ENCODE measurements at places on chromosomes 1 and 21. TPM values are rescaled to one million over a fixed set of nuclear protein-coding genes. Genes with fewer than 3 reads are reported as not detected.

DNA sequence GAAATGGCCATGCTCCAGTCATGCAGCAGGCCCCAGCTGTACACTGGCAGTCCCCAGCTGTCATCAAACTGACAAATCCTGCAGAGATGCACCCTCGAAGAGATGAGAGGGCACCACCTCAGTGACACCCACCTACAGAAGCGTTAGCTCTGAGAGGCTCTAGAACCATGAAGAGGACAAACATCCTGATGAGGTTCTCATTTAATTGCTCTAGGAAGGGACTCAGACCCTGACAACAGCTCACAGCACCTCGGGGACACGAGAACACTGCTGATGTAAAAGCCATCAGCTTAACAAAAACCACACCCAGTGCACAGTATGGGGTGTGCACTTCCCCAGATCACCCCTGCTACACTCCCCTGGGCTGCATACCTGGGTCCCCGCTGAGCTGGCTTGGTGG lies 3.4 kb downstream of the ZNF496 start:
- DNase-seq: no peak

DNA sequence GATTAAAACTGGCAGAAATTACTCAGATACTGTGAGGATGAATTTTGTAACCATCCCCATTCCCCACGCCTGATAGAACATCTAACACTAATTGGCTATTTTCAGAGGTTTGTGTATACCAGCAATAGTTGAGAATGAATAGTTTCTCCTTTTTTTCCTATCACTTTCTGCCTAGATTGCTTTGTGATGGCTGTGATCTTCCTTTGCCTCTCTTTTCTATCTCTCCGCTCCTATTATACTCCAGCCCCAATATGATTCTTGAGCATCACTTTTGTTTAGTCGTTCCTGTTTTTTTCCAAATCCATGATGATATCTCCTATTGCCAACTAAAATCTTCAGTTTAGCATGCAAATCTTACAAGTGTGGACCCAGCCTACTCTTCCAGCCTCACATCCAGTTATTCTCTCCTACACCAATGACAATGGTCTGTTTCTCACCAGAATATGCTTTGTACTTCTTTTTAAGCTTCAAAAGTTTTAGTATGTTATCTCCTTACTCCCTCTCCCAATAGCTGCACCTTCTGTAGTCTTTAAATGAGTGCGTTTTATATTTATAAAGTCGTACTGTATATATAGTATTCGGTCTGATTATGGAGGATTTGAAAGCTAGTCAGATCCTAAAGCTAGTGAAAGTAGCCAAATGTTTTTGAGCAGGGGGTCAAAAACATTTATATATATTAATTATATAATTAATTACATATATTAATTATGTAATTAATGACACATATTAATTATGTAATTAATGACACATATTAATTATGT lies 25.2 kb downstream of the MAGI3 start:
- DNase-seq: no peak

GRCh38 chr1:227136210-227136820 lies 182.0 kb downstream of the CDC42BPA start:
- DNase-seq: no peak

DNA sequence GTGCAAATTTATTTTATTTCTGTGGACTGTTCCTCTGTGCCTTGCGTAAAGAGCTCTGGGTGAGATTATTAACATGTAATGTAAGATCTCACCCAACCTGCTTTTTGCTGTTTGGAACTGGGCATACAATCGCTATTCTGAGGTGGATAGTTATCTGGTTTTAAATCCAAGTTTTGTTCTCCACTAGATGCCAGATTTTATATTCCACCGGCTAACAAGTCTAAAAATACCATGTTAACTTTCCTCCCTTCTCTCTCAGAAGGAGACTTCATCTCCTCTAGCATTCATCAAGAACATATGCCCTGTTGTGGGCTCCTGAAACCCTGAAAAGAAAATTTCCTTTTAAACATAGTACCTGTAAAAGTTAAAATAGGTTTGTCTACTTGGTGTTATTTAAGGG lies 56.4 kb downstream of the C1orf21 start:
- no peak for DNase-seq

GRCh38 chr1:77100875-77101274 lies 118.4 kb downstream of the PIGK start:
- no peak for DNase-seq

DNA sequence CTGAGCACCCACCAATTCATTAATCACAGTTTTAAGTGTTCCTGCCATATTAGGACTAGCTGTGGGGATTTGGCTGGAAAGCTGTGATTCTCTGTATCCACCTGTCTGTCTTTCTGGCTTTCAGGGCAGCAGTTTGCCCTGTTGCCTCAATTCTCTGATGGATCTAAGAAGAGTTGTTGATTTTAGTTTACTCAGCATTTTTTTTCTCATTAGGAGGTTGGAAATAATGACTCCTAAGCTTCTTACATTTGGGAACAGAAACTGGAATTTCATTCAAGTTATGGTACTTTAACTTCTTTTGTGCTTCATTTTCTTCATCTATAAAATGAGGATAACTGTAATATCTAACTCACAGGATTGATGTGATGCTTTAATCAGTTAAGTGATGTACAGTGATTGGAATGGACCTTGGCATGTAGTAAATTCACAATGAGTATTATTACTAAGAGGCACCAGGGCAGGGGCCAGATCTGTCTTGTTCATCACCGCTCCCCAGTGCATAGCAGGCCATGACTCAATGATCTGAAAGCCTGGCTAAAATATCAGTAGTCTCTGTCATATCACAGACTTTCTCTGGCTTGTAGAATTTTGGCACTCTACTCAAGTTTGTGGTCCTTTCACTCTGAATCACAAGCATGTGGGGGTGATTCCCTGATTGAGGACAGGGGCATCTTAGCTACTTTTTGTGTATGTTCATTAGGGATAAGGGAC lies 51.4 kb upstream of the GREM2 start:
- DNase-seq: no peak

DNA sequence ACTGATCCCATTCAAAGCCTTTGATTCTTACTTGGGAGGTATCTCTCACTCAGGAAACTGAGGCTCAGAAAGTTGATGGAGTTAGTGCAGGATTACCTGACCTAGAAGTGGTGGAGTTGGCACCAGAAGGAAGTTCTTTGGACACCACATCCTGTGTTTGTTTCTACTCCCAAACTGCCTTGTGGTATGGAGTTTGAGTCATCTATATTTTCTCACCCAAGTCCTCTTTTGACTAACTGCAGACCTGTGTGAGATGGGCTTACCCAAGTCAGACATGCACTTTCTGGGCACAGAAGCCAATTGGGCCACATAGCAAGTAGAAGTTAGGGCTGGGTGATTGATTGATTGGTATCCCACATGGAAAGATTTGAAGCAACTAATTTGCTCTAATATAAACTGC lies 36.1 kb downstream of the FGGY start:
- DNase-seq: no peak

DNA sequence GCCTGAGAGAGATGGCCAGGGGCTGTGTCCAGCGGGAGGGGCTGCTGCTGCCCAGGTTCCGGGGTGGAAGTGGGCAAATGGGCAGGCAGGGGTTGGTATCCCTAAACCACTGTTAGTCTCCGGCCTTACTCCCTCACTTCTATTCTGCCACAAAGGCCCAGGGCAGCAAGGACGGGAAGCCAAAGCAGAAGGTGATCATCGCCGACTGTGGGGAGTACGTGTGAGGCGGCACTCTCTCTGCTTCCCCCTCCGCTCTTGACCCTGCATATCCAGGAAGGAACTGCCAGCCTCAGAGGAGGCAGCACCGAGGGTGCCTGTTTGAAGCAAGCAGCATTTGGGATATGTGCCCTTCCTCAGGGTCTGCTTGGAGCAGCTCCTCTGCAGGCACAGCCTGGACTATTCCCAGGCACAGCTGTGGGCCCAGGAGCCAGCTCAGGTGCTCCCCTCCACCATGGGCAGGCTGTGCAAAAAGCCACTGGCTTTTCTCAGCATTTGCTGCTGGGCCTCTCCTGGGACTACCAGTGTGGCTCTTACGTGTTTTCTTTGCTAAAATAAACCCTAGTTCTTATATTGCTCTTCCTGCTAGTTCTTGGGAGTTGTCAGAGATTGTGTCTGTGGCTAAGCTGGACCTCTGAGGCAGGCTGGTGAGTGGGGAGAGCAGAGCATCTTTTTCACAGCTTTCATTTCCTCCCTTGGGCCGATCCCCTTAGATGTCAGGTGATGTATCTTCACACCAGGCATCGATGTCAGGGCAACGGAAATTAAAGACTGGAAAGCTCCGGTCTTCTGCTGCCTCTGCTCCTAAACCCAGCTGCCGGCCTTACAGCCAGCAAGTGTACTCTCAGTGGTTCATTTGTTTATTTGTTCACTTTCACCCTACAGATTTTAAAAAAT lies 14.7 kb downstream of the PPIE start:
- DNase-seq: no peak

GRCh38 chr1:30328100-30328370 lies 395.4 kb downstream of the MATN1 start:
- DNase-seq: no peak

DNA sequence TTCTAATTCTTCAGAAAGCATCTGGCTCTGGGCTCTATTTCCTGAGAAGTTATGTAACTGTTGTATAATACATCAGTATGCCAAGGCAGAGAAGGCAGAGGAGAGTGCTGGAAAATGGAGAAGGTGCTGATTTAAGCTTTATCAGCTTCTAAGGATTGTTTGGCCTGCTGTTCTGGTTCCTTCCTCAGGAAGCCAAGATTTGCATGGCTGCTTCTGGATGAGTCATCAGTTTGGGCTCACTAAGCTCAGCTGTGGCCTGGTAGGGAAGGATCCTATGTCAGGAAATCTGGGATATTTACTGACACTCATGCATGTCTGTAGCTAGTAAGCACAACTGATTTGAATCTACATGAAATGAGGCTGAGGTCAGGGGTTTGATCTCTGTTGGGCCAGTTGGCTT lies 73.2 kb upstream of the ADGRL4 start:
- no peak for DNase-seq

DNA sequence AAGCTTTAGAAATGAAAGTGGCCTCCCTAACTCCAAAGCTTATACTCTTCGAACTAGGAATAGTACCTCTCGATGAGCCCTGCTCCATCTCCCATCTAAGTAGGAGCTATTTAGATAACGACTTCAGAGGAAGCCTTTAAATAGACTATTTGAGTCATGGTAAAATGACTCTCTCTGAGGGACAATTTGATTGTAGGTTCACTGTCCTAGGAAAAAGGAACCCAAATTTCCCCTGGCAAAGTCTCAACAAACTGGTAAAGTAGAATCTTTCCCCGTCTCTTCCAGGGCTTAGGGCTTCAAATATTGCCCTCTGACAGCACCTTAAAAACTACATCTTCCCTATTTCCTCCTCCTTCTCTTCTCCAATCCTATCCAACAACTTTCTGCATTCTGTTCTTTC lies 2.0 kb upstream of the FCER1A start:
- no peak for DNase-seq

GRCh38 chr1:9654834-9655723 lies 3.5 kb downstream of the PIK3CD start:
- no peak for DNase-seq

GRCh38 chr1:34750610-34751009 lies 4.2 kb upstream of the GJB5 start:
- no peak for DNase-seq

GRCh38 chr1:211037095-211037494 lies 96.9 kb downstream of the KCNH1 start:
- peak; percentile 77 for DNase-seq

DNA sequence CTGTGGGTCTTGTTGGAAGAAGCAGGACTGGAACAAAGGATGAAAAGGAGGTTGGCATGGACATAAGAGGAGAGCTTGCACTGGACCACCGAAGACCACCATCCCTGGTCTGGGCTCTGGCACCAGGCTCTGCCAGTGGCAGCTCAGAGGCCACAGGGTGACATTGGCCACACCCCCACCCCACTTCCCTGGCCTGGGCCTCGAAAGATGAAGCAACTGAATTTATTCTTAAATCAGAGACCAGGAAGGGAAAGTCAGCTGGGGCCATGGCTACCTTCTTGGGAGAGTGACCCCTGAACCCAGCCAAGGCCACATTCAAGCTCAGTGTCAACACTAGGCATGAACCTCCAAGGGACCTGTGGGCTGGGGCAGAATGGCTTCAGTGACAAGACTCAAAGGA lies 4.0 kb downstream of the KLHDC7A start:
- DNase-seq: no peak

GRCh38 chr1:163291461-163291860 lies 30.3 kb upstream of the NUF2 start:
- no peak for DNase-seq

DCAF8 gene
- total RNA-seq: 61.5 TPM

CELA2B gene
- not detected for total RNA-seq

OR6N1 gene
- not detected for total RNA-seq

DMBX1 gene
- 0.03 TPM for total RNA-seq

SPRR2F gene
- 0.51 TPM for total RNA-seq

C1orf35 gene
- total RNA-seq: 7.8 TPM

FASLG gene
- not detected for total RNA-seq

FLG2 gene
- not detected for total RNA-seq

GADD45A gene
- total RNA-seq: 7.4 TPM

MAP3K7CL gene
- total RNA-seq: not detected

NEK2 gene
- total RNA-seq: 25.5 TPM

HTR6 gene
- 0.16 TPM for total RNA-seq

SORT1 gene
- total RNA-seq: 23.7 TPM
